ENCODE measurements at places on chromosomes 16 and 17.

GRCh38 chr17:7280519-7281073, 922 bp upstream of the SLC2A4 start:
- peak; percentile 90 for DNase-seq

- no peak for DNase-seq
These were observed 10.1 kb upstream of the TANGO6 start for GRCh38 chr16:68833251-68833650.

DNA sequence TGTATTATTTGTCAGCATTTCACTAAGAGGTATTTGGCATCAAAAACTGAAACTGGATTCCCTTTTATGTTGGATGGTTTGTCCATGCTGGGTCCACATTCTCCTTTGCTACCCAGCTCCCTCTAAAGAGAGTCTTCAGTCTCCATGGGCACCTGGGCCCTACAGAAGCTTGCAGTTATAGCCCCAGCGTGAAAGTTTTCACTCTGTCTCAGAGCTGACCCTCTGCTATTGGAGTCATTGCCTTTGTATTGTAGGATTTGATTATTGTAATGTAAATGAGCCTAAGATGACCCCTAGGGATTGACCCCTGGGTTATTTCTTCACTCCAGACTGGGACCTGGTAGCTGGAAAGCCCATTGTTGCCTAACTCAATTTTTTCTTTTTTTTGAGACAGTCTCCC, 1026.5 kb upstream of the EEF2KMT start:
- DNase-seq, result no peak

GRCh38 chr17:76160896-76161528, 20.0 kb upstream of the FOXJ1 start:
- no peak for DNase-seq

DNA sequence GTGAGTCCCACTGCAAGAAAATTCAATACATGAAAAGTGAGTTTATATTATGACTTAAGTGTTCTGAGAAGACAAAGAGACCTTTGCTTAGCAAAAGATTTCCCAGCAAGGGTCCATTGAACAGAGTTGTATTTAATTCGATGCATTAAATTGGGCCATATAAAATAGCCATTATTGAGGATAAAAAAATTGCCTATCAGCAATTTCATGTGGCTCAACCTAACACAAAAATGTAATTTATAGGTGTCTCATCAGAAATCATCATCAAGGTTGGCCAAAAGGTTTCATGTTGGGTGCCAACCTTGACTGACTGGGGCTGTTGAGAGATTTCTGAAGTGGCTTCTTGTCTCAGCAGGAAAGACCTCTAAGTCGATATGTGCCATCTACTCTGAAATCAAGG, 84.8 kb upstream of the TOX3 start:
- no peak for DNase-seq

- DNase-seq, result no peak
These were observed 55.0 kb upstream of the FA2H start for GRCh38 chr16:74829637-74830036.

GRCh38 chr17:56891751-56892150, 22.1 kb downstream of the TRIM25 start:
- peak; percentile 55 for DNase-seq

DNA sequence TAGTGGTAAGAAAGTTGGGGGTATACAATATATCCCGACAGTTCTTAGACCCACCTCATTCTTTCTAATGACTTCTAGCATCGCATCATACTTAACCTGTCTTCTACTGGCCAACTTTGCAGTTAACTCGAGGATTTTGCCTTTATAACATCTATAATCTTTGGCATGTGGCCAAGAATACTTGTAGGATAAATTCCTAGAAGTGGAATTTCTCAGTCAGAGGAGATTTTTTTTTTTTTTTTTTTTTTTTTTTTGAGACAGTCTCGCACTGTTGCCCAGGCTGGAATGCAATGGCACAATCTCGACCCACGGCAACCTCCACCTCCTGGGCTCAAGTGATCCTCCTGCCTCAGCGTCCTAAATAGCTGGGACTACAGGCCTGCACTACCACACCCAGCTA, 253.5 kb downstream of the MRTFB start:
- no peak for DNase-seq

- DNase-seq, result no peak
These were observed 59.2 kb downstream of the CNGB1 start for GRCh38 chr16:57911743-57912142.

GRCh38 chr16:66572356-66572755, 6.1 kb downstream of the CMTM1 start:
- DNase-seq, result no peak

- DNase-seq, result peak; percentile 56
These were observed 639 bp downstream of the MIF4GD start for GRCh38 chr17:75270218-75270965.

DNA sequence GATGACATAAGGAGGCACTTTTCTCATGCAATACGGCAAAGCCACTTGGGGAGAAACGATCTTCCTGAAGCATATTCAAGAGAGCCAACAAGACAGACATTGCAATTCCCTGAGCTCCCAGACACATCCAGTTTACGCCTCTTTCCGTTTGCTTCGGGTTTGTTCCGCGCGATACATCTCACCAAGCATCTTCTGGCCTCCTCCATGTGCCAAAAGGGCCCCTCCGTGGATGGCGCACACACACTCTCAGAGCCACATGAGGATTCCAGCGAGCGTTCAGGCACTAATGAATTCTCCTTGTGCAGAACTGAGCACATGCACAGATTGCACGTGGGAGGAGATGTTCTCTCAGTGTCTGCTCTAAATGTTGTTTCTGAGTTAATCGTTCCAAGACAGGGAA, 146.7 kb upstream of the SHISA6 start:
- DNase-seq, result no peak

DNA sequence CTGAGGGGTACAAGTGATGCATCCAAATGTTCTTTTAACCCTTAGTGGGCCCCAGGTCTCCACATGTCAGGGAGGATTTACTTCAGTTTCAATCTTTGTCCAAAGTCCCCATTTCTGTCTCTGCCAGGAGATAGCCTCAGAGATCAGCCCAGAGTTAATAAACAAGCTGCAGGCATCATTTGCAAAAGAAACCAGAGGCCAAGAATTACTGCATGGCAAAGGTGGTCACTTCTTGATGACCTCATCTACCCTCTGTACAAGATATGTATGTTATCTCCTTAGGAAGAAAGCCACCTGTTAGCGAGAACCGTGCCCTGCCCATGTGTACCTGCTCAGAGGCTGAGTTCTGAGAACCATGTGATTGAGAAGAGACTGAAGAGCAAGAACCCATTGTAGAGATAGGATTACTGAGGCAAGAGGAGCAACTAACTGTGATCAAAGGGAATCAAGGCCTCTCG, 40.3 kb downstream of the SALL1 start:
- DNase-seq, result no peak

GRCh38 chr17:14305785-14306496, 5.1 kb downstream of the HS3ST3B1 start:
- no peak for DNase-seq

DNA sequence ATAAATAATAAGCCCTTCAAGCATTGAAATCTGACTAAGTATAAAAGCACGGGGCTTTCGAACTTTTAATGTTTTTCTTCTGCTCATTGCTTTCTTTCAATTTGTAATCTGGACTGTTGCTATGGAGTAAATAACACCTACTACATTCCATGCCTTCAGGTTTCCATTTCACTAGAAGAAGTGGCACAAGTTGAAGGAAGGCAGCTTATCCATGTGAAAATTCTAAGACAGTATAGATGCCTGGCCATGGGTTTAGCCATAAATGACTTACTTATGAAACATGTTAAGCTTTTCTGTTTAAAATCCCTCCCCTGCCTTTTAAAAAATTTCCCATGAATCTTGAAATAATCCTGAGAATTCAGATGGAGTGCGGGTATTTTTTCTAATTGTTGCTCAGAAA, 30.6 kb downstream of the KCNJ16 start:
- no peak for DNase-seq

GRCh38 chr17:50609380-50610074, 25.2 kb upstream of the ABCC3 start:
- no peak for DNase-seq

DNA sequence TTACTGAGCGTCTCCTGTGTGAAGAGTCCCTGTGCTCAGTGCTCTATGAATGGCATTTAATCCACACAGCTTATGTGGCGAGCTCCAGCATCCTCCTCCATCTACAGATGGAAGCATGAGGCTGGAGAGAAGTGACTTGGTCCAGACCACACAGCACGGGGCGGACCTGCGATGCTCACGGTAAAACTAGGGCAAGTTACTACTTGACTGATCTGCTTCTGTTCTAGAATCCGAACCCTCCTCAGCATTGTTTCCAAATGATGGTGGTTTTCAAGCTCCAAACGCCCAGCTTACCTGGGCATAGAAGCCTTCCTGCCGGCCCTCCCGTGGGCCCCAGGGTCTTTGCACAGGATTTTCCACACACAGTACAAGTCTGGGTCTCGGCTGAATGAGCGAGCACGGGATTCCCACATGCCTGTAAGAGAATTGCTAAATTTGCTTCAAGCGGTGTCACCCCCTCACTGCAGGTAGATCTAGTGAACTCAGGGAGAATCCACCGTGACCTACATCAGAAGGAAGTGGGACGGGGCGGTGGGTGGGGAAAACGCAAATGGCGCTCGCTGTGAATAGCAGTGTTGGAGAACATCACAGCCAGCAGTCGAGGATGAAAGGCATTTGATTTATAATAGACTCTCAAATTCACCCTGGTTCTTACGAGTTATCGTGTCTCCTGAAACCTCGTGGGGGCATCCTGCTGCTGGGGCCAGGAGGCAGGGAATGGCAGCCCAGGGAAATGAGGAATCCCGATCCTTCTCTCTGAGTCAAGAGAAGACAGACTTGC, 101.1 kb downstream of the CMIP start:
- DNase-seq, result no peak

DNA sequence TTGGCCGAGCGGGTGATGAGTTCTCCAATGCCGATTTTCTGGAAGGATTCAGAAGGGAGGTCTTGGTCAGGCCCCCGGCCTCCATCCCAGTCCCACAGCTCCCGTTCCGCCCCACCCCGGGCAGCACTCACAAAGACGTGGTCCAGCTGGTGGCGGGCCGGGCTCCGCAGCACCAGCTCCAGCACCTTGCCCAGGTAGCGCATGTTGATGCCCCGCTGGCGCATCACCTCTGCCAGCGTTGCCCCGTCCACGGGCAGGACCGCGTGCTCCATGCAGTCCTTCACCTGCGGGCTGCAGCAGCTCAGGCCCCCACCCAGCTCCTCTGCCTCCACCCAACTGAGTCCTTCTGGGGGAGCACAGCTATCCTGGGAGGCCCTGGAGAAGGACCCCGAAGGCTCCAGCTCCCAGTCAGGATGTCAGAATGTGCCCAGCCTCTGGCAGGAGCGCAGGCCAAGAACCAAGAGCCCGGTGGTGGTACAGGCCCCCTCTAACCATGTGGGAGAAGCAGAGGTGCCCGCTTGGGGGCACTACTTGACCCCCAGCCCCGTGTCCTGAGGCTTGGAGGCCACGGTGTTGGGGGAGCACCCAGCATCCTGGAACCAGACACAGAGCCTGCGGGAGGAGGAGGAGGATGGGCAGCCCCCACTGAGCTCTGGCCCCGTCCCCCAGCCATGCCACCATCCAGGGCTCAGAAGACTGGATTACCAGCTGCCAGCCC, 16.2 kb downstream of the CLUH start:
- DNase-seq, result no peak

GRCh38 chr16:27829975-27830374, 233.5 kb downstream of the GSG1L start:
- DNase-seq, result no peak

DNA sequence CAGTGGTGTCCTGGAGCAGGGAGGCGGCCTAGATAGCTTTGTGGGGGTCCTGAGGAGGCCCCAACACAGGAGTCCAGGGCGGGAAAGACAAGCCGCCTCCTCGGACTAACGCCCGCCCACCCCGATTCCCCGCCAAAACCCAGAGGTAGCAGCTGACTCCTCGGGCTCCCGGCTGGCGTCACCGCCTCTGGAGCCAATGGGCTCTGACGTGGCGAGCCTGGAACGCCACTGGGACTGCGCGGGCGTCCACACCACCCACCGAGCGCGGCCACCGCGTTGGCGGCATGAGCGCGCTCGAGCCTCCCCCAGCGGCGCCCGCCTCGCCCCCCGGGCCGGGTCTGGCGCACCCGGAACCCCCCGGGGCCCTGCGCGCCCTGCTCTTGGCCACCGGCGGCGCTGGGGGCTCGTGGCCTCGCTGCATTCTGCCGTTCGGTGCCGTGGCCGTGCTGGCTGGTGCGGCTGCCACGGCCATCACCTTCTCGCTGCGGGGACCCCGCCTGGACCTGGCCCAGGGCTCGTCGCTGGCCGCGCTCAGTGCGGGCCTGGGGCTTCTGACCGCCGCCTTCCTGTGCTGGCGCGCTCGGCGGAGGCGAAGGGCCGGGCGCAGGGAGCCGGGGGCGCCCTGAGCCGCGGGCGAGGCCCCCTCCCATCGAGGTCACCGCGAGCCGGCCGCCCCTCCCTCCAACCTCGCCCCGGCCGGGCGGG, 3.4 kb upstream of the NTN3 start:
- no peak for DNase-seq

DNA sequence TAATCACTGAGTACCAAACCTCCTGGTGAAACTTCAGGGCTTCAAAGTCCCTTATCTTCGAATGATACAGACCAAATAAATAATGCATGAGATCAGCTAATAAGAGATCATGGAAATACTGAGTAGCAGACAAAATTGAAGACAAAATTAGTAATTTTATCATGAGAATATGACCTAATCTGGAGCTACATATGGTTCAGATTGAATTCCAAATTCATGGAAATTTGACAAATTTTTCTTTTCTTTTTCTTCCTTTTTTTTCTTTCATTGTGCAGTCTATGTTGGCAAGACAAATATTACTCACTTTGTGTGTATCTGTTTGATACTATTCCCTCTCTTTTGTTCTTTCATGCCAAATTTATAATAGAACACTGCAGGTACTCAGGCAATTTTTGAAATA, 218.1 kb upstream of the KCNJ16 start:
- DNase-seq, result no peak

- DNase-seq, result no peak
These were observed 11.4 kb upstream of the SLC4A1 start for GRCh38 chr17:44279346-44279665.

GRCh38 chr16:25585526-25585925, 106.2 kb upstream of the HS3ST4 start:
- no peak for DNase-seq

GRCh38 chr16:75354170-75354569, 79.1 kb downstream of the CFDP1 start:
- DNase-seq, result no peak

- no peak for DNase-seq
These were observed 9.4 kb downstream of the GJC1 start for GRCh38 chr17:44820631-44821212.

DNA sequence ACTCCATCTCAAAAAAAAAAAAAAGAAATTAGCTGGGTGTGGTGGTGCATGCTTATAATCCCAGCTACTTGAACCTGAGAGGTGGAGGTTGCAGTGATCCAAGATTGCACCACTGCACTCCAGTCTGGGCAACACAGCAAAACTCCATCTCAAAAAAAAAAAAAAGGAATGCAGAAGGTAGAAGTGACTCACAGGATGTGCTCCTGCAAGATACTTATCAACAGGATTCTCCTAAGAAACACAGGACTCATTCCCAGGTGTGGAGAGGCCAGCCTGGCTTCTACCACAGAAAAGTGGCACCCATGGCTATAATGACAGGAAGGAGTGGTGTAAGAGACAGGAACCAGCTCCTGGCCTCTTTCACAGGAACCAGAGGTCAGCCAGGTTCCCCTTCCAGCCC, 13.8 kb downstream of the ELMO3 start:
- DNase-seq, result no peak

GRCh38 chr16:17106243-17106791, 364.4 kb downstream of the XYLT1 start:
- DNase-seq, result no peak
